ENCODE measurements at places on chromosomes 4 and X.

DNA sequence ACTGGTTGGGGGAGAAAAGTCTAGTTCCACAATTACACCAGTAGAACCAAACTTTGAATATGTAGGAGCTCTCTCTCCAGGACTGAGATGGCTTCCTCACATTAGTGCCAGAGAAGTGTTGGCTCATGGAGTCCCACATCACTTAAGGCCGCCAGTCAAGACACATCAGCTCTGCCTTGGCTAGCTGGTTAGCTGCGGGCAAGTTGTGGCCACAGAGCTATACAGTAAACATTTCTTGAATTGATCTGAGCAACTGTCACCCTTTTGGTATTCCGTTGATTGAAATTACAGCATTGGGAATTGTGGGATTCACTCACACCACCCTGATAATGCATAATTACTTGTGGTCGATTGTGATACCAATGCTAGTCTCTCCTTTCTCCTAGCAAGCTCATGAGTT is 76.2 kb downstream of the LNX1 start:
- DNase-seq, result no peak

DNA sequence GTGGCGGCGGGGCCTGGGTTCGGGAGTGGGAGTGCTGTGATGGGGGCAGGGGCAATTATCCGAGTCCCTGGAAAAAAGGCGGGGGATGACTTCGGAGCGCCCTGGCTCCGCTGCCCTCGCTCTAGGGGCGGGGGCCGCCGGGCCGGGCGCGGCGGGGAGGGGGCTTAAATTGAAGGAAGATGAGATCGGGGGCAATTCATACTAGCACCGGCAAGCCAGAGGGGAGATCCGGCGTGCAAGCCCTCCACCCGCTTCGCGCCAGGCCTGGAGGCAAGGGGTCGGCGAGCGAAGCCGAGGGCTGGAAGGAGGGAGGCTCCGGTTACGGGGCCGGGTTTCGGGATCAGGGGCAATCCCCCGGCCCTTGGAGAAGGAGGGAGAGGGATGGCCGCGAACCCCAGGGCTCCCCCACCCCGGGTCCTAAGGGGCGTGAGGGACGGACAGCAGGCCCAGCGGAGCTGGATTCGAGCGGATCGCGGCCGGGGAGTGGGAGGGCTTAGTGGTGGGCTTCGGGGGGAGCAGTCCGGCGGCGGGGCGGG is 1.2 kb downstream of the BCORL1 start:
- DNase-seq, result no peak

- no peak for DNase-seq
Measured at GRCh38 chr4:107546638-107547037, 173.4 kb downstream of the PAPSS1 start.

DNA sequence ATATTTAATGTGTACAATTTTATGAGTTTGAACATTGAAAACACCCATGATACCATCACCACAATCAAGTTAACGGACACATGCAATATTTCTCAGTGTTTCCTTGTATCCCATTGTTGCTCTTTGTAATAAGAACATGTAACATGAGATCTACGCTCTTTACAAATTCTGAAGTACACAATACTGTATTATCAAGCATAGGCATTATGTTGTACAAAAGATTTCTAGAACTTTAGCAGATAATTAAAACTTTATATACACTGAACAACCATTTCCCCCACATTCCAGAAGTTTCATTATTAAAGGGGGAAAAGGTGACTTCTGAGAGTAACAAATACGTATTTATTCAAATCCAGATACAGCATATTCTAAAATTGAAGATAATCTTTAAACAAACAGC is 114.5 kb downstream of the SLC10A7 start:
- DNase-seq, result no peak

- no peak for DNase-seq
Measured at GRCh38 chr4:71564775-71565174, 219.1 kb downstream of the GC start.

DNA sequence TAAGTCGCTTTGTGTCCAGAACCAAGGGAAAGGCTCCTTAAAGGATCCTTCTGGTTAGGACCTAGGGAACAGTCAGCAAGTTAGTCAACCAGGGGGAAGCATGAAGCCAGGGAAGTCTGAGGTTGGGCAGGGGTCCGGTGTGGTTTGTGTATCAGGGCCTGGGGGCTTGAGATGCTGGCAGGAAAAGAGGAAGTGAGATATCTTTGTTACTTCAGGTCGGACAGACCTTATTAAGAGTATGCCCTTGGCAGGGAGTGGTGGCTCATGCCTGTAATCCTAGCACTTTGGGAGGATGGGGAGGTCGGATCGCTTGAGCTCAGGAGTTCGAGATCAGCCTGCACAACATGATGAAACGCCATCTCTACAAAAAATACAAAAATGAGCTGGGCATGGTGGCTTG is 52.3 kb upstream of the TRPC5OS start:
- DNase-seq, result no peak

DNA sequence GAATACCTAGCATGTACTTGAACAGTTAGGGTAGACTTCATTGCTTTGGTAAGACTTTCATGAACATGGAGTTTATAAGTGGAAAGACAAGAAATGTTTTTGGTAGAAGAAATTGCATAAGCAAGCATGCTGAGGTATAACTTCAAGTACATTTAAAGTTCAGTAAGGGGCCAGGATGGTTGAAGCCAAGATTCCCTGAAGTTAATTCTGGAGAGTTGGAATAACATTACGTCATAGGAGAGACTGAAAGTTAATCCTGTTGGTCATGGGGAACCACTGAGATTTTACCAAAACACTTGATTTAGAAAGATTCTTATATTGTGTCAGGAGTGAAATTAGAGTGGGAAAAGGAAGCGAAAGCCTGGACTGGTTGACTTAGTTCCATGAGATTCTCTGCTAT is 767.5 kb upstream of the MAGEB2 start:
- DNase-seq, result no peak

DNA sequence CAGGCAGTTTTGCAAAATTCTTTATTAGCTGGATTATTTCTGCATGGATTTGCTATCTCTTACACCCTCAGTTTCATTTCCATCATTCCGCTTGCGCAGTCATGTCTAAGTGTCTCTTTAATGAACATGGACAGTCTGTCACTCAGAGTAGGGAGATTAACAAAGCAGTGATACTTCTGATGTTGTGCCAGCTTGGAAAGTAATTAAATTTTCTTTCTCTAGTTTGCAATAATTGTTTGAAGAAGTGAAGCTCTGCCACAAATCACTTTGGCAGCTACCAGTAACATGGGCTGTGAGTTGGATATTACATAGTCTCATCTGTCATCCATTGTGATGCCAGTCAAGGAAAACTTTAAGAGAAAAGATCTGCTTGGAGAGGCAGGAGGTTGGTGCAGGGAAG is 324.8 kb upstream of the NWD2 start:
- DNase-seq, result no peak

GRCh38 chr4:52628974-52629373 is 30.1 kb downstream of the USP46 start:
- no peak for DNase-seq

DNA sequence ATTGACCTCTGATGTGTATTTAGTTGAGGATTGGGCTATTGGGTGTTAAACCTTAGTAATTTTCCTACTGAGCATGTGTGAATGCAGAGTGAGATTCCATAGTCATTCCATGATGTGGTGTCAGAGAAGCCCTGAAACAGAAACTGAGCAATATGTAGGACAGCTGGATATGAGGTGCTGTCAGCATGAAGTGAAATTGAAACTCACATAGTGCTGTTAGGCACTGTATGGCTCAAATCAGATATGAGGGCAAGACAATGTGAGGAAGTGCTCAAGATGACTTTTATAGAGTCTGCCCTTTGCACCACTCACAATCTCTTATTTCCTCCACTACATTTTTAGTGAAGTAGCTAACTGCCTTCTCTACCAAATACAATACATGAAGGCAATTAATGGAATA is 188.3 kb downstream of the SH3BGRL start:
- no peak for DNase-seq

- no peak for DNase-seq
Measured at GRCh38 chr4:68462691-68463090, 15.4 kb downstream of the TMPRSS11E start.

- DNase-seq, result no peak
Measured at GRCh38 chr4:149055624-149056023, 613.4 kb upstream of the NR3C2 start.

- DNase-seq, result peak; percentile 8
Measured at GRCh38 chr4:18366892-18367291, 345.3 kb upstream of the LCORL start.

GRCh38 chrX:73266766-73267165 is 52.1 kb upstream of the NAP1L2 start:
- DNase-seq, result no peak

GRCh38 chrX:56733459-56734046 is 4.5 kb downstream of the NBDY start:
- peak; percentile 69 for DNase-seq

- DNase-seq, result no peak
Measured at GRCh38 chrX:95505721-95506120, 1178.9 kb upstream of the DIAPH2 start.

DNA sequence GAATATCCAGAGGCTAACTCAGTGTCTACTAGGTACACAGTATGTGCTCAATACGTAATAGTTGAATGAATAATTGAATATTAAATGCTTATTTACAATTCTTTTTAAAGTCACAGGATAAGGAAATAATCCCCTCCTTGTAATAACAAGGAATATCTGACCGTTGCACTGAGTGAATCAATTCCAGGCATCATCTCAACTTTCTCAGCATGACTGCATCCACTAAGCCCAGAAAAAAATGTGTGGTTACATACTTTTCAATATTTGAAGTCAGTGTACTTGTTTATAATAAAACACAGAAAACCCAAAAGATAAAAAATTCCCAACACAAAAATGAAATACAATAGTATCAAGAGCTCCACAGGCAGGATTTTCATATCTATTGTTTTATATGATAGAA is 105.4 kb downstream of the TMEM144 start:
- no peak for DNase-seq

GRCh38 chr4:181698221-181698620 is 545.0 kb upstream of the TENM3 start:
- DNase-seq, result no peak

DNA sequence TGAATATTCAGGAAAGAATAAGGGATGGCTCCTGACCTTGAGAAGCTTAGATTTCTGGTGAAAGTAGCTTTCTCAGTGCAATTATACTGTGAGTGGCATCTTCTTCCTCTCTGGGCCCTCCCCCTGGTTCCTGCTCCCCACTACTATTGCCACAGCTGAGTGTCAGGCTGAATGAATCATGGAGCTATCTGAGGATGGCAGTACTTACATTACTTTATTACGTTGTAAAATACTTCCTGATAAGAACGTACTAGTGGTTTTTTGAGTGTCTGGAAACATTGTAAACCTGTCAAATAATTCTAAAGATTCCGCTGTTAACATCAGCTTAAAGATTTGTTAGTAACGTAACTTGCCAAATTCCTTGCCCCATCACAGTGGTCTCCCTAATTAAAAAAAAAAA is 36.2 kb downstream of the ARHGAP10 start:
- no peak for DNase-seq

All from activated CD4-positive, alpha-beta T cell treated with anti-CD3 and anti-CD28 coated beads, Interleukin-2, amount 10 ng/mL, durations not matched to agents 7 days and 5 days (primary cell).